ENCODE measurements at places on chromosomes 5 and 9.

- DNase-seq = no peak
Measured at GRCh38 chr5:157554179-157555036, 21.2 kb downstream of the ADAM19 start.

GRCh38 chr5:172177176-172177575 lies 10.8 kb downstream of the STK10 start:
- DNase-seq = no peak

DNA sequence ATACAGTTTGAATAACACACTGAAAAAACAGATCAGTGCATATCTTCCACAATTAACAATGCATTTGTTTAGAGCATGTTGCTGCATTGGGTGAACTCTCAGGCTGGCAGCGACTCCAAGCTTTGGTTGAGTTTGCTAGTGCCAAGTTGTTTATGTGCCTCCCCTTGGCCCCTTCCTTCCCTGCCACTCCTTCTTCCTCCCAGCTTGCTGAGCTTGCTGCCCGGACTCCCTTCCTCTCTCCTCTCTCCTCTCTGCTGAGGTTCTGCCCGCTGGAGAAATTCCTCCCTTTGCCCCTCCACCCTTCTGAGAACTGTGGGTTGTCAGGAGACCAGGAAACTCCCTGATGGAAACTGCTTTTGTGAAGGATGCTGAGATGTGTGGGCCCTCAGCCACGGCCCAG lies 247.3 kb downstream of the PDZD2 start:
- no peak for DNase-seq

DNA sequence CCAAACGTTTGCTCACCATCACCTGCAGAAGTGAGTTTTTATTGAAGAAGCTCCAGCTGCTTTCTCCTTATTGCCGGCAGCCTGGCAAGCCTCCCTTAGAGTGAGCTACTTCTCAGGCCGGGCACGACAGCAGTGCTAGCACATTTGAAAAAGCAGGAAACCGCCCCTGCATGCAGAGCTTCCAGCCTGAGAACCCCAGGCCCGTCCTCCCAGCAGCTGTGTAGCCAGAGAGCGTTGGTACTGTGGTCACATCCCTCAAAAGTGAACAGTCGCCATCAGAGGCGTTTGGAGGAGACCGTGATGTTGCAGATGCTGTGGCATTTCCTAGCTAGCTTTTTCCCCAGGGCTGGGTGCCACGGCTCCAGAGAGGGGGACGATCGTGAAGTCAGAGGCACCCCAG lies 23.5 kb downstream of the SLC25A25 start:
- no peak for DNase-seq

- DNase-seq = peak; percentile 94
Measured at GRCh38 chr9:128098297-128099230, 29.0 kb downstream of the PTGES2 start.

DNA sequence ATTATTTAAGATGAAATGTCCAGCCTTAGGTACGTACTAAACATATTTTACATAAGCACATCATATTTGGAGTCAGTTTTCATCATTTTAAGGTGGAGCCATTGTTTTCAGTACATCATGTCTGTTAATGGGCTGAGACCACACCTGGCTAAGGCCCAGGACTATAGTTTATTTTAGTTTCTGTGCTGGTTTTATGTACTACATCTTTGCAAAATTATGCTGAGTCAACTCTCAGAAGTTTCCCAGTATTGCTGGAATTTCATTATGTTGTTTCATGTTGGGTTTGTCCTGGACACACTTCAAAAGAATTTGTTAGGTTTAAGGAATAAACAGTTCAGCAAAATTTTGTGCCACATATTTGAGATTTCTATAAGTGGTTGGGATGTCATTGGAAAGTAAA lies 171.2 kb downstream of the CCDC171 start:
- no peak for DNase-seq

DNA sequence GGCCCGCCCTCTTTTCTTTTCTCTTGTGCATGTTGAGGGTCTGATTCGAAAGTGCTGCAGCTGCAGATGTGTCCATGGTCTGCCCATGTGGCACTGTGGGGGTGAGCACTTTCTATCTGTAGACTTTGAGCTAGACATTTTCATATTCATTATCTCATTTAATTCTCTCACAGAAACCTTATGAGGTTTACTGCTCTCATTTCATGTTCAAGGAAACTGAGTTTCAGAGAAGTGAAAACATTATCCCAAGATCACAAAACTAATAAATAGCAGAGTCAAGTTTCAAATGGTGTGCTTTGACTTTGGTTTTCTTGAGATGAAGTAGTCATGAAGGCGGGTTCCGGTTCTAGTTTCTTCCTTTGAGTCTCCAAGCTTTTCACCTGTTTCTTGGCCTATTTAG lies 536.5 kb upstream of the ZNF462 start:
- no peak for DNase-seq

GRCh38 chr9:33464045-33464636 lies 9.6 kb downstream of the NOL6 start:
- no peak for DNase-seq

DNA sequence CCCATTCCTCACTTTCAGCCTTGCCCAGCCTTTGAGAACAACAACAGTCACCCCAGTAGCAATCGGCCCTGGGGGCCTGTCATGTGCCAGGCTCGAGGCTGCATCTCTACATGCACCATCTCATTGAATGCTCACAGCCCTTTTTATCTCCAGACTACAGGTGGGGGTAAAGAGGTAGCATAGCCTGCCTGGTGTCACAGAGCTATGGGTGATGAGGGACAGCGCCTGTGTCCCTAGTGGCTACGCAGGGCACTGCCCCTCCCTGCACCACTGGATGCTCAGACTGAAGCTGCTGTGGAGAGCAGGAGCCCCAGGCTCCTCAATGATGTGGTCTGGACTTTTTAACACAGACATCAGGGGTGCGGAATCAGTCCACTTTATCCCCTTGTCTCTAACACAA lies 2.8 kb downstream of the CAMK2A start:
- no peak for DNase-seq

GRCh38 chr9:136110082-136111061 lies 8.3 kb downstream of the TMEM250 start:
- no peak for DNase-seq

- DNase-seq = no peak
Measured at GRCh38 chr5:153972240-153972639, 66.5 kb downstream of the FAM114A2 start.

DNA sequence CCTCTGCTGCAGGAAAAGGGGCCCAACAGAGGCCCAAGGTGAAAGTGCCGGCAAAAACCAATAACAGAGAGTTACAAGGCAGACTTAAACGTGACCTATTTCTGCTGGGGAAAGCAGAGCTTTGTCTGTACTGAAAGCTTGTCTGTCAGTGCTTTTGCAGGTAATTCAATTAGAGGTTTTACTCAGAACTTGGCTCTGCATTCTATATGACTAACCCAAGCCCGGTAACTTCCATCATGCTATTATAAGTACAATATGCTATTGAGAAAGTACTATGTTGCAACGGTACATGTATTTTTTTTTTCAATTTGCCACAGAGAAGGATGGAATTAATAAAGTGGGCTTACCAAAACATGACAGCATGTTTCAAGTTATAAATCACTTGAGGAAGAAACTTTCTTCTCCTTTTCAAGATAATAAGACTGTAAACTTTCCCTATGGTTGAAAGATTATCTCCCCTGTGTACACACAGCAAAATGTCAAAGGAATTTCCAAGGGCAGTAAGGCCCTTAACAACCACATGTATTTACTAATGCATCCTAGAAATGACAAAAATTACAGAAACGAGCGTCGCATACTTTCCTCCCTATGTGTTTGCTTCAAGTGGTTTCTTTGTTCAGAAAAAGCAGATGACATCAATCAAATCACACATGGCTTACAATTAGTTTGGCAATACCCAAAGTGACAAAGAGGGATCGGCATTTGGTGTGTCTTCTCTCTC lies 282.4 kb downstream of the EFNA5 start:
- DNase-seq = no peak

- DNase-seq = no peak
Measured at GRCh38 chr9:79286992-79287707, 284.6 kb upstream of the TLE4 start.

- no peak for DNase-seq
Measured at GRCh38 chr5:65262649-65263059, 219.1 kb downstream of the ADAMTS6 start.

DNA sequence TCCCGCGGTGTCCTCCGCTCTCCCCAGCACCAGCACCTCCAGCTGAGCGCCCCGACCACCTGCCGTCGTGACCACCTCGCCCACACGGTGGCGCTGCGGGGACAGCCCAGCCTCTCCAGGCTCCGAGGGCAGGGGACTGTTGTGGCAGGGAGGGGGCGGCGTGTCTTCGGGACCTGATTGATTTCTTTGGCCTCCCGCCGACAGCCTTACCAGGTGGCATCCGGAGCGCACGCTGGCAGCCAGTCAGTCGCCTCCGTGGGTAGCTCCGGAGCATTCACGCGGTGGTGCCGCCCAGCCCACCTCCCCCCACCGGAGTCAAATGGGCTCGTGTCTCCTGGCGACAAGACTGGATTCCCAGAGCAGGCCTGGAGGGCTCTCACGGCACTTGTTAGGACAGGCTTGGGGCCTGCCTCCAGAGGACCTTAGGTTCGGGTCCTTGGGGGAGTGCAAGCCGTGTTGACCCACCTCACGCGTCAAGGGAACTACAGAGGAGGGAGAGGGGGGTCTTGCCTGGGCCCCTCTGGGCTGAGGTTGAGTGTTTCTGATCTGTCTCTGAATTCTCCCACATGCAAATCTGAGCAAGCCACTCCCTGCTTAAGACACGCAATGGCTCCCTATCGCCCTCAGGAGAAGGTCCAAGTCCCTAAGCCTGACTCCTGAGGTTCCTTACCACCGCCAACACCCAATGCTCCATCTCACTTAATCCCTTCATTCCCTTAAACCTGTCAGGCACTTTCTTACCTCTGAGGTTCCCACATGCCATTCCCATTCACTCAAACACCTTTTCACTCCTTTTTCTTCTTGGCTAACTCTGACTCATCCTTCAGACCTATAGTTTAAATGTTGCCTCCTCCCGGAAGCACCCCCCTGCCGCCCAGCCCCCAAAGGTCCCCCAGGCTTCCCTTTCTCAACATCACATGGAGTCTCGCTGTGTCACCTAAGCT lies 51.2 kb upstream of the GGTA1 start:
- DNase-seq = peak; percentile 97

GRCh38 chr9:95822583-95823431 lies 52.7 kb upstream of the ERCC6L2 start:
- DNase-seq = no peak

- DNase-seq = no peak
Measured at GRCh38 chr5:159489779-159490178, 159.5 kb upstream of the IL12B start.

DNA sequence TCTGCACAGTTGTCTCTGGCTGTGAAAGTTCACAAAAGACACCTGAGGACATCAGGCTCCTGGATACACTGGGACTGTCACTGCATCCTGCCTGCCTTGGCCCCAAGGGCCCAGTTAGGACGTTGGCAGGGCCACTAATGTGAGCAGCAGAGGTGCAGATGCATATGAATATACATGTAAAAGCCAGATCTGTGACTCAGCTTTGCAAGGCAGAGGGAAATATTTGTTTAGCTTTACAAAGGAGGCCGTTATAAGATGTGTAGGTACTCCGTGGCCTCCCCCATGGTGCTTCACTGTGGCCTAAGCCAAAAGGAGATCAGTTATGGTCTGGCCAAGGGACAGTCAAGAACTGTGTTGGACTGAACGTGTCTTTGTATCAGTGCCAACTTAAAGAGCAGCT lies 4.1 kb upstream of the C1QTNF3 start:
- DNase-seq = no peak

- DNase-seq = no peak
Measured at GRCh38 chr5:43433382-43433781, 21.2 kb upstream of the CCL28 start.

DNA sequence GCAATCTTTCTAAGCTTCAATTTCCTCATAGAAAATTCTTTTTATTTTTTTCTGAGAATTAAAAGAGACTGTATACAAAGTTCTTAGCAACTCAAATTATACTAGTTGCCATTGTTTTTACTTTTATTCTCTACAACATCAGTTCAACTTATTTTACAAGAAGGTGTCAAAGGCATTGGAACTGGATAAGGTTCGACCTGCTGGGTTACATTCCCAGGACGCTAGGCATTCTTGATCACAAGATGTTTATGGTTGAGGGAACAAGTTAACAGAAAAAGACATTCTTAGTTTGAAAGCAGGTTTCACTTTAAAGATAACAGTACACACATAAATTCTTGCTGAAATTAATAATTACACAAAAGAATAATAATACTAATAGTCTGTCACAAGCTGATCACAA lies 163.5 kb upstream of the SNX2 start:
- no peak for DNase-seq

DNA sequence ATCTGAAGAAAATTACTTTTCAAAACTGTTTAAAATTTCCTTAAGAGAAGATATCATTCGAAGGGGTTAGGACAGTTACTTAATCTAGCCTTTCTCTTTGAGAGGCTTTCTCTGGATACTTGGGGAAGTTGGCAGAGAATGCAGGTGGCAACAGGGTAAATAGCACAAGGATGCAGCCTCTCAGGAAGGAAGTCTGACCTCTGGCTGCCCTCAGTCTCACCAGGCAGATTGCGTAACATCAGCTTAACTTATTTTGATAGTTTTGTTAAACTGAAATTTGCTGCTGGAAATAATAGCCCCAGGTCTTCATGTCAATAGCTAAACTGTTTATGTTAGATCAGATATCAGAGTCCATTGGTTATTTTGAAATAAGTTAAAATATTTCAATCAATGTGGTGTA lies 20.4 kb downstream of the CCDC192 start:
- DNase-seq = no peak

DNA sequence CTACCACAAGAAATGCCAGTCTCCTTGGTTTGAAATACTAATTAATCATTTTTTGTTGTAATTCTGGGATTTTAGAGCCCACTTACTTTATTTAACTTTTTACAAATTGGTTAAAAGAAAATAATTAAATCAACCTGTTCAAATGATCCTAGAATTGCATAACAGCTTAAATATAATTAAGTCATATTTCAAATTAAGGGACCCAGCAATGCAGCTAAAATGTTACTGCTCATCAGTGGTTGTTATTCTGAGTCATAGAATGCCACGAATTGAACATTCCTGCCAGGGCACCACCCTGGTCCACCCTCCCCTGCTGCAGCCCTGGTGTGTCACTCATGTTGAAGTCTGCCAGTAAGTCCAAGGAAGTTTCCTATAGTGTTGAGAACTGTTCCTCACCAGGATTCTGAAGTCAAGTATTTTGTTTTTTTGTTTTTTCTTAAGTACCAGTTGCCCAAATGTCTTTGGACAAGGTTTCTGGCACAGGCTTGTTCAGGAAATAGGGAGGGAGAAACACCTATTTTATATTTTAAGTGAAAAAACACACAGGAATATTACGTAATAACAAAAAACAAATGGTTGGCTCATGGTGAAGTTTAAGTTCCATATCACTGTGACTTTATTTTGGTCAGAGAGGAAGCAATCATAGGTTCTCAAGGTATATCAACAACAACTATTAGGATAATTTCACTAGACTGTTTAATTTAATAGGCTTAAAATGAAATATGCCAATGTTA lies 4.3 kb upstream of the ITGA1 start:
- DNase-seq = no peak

DNA sequence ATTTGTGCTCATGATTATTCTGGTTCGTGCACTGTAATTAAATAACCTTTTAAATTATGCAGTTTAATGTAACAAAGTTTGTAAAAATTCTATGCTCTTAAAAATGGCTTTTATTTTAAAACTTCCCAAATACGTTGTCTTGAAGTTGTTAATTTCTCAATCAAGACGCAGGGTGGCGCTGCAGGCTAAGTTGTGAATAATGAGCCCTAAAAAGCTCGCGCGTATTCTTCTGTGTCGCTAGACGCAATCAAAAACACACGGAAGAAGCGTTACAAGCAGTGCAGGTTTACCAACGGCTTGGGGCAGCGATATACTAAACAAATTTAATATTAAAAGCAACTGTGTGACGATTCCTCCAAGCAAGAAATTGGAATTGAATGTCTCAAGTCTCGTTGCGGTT lies at the start of gene PCDHB4:
Gene PCDHB4 (plus strand): TSS at position 256 of the 400 bp plus-strand sequence. CDS start 181 bp downstream, outside the sequence.
- no peak for DNase-seq
